Right kidney (tissue), 9 donors: ENCODE measurements at places on chromosomes 3 and 15.

- no peak for DNase-seq
These were observed 421.7 kb upstream of the GOLIM4 start for GRCh38 chr3:168517249-168518071.

DNA sequence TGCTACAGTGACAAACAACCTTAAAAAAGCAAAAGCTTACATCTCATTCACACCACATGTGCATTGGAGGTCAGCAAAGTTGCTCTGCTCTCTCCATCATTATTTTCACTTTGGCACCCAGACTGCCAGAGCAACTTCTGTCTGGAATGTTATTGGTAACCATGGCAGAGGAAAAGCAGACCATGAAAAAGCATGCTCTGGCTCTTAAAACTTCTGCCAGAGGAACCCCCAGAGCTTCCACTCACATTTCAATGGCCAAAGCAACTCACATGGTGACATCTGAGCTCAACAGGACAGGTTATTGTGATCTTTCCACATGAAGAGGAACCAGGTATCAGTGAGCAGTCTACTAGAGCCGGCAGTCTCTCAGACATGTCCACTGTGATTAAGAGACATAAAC is 21.9 kb upstream of the FRMD5 start:
- DNase-seq, result no peak

DNA sequence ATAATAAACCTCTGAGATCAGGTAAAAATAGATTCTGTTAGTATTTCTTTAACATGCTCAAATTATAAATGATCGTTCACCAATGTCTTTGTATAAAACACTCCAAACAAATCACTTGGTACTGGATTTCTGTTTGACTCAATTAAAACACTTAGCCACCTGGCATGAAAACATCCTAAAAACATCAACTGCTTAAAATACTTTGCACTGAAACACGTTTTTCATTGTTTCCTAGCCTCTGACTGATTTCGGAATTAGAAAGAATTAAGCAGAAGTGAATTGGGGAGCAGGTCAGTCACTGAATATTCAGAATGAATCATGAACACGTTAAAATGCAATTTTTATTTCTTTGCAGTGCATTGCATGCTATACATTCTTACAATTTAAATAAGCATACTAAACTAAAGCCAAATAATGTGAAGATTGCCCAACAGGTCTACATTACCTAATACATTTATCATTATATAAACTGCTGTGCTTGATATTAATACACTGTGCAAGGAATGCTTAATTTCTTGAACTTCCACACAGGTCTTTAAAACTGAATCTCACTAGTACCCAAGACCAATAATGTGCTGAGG is 1.6 kb downstream of the THRB start:
- DNase-seq, result no peak

- no peak for DNase-seq
These were observed 401.5 kb downstream of the ZBTB20 start for GRCh38 chr3:114745322-114746240.

DNA sequence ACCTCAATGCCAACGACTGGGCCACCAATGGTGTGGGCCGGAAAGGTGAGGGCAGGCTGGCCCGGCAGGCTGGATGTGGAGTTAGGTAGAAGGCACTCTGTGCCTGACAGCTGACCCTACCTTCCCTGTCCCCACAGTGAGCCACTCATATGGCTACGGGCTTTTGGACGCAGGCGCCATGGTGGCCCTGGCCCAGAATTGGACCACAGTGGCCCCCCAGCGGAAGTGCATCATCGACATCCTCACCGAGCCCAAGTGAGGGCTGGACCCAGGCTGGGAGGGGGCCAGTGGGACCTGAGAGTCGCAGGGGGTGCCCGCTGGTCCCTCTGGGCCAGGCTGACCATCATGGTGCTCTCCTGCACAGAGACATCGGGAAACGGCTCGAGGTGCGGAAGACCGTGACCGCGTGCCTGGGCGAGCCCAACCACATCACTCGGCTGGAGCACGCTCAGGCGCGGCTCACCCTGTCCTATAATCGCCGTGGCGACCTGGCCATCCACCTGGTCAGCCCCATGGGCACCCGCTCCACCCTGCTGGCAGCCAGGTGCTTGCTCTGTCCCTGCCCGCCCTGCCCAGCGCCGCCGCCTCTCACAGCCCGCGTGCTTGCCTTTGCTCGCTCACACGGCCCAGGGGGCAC is 4.5 kb upstream of the FES start:
- no peak for DNase-seq
